ENCODE measurements at places on chromosomes 13 and 19.

- no peak for DNase-seq
Observed at GRCh38 chr19:3065675-3066357, 3.5 kb upstream of the TLE5 start.

DNA sequence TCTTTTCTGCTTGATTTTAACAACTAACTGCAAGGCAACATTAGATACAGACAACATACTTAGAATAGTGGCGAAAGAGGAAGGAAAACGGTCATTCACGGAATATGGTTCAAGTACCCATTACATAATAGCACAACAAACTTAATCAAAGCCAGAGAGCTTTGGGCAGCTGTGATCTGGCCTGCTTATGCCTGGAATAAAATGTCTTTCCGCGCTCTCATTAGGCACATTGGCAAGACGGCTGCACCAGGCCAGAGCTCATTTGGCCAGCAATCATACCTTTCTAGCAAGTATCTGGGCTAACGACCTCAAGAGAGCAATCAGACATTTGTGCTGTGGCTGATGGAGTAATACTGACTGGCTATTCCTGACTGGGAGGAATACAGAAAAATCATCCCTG lies 112.8 kb downstream of the NALCN start:
- DNase-seq, result no peak

- DNase-seq, result no peak
Observed at GRCh38 chr13:109154966-109155761, 525.8 kb downstream of the MYO16 start.

DNA sequence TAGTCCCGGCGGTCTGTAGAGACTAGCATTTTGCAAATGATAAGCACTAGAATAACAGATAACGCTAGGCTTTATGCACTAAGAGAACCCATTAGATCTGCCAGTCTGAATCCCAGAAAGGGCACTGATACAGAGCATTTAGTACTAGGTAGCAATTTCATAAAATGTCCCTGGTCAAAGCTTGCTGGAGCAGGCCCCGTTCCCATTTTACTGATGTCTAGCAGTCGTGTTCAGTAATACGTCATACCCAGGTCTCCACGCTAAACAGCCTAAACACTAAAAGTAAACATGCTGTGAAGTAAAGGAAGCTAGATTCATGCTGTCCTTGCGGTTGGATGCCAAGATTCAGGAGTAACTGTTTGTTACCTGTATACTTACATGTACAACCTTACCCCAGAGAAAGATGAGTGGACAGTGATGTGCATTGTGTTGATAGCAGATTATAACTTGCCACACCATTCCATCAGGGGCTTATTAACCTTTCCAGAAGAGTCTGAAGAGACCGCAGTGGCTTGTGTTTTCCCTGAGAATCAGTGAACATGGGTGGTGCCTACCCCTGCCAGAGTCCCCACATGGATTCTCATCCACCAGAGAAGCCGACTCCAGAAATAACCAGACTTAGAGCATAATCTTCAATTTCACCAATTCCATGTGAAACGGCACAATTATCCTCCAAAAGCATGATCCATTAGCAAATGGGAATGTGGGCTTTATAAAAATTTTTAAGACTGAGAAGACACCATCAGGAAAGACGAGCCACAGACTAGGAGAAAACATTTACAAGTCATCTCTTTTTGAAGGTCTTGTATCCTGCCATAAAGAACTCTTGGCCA lies 3.4 kb upstream of the RPS11 start:
- DNase-seq, result peak; percentile 1

GRCh38 chr13:48216204-48216711 lies 16.7 kb upstream of the ITM2B start:
- DNase-seq, result no peak

DNA sequence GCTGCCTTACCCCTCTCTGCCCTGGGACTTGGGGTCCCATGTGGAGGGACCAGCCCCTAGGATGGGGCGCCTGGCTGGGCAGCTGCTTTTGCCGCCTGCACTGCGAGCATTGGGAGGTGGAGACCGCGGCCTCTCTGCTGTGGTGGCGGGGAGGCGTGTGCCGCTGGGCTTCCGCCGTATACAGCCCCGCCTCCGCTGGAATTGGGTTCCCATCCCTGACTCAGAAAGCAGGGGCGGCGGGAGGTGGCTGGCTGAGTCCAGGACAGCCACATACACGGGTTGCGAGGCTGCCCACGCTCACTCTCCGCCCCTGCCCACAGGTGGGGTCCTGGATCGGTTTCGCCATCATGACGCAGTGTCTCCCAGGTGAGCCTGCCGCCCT lies 6.6 kb downstream of the NDUFB7 start:
- no peak for DNase-seq

DNA sequence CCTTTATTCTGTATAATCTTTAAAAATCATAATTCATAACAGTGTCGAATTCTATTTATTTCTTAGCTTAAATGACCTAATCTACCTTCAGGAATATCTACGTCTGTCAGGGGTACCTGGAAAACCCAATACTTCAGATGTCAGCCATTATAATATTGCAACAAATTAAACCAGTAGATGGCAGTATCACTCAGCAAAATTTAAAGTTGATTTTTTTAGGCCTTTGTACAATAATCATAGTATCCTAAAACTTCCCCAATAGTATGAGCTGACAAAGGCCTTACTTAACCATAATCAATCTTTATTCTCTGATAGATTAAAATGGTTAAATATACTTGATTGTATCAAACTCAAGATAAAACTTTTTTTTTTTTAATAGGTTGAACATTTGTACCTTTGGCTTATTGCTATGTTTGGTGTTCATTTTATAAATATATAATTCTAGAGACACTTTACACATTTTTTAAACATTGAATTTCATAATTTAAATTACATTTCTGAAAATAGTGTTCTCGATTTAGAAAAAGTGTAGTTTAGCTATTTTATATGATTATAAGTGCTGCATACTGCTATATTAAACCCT lies 830.2 kb upstream of the SPRY2 start:
- peak; percentile 18 for DNase-seq

GRCh38 chr19:3684817-3685410 lies 15.4 kb downstream of the PIP5K1C start:
- no peak for DNase-seq

DNA sequence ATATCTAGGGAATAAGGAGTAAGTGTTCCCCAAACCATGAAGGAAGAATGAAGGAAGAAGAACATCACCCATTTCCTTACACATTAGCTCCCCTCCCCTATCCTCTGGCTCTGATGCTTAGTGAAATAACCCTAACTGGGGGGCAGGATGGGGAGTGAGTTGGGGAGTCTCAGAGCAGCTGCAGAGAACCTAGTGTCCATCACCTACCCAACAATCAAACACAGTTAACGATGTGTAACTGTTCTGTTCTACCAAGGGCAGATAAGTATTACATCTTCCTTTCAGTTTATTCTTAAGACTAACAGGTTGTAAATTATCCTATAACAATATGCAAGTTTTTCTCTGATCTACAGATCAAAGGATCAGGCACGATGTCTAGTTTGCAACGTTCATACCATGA lies 12.8 kb downstream of the ELF1 start:
- no peak for DNase-seq

GRCh38 chr13:99916366-99917103 lies 55.0 kb downstream of the ZIC5 start:
- peak; percentile 49 for DNase-seq

DNA sequence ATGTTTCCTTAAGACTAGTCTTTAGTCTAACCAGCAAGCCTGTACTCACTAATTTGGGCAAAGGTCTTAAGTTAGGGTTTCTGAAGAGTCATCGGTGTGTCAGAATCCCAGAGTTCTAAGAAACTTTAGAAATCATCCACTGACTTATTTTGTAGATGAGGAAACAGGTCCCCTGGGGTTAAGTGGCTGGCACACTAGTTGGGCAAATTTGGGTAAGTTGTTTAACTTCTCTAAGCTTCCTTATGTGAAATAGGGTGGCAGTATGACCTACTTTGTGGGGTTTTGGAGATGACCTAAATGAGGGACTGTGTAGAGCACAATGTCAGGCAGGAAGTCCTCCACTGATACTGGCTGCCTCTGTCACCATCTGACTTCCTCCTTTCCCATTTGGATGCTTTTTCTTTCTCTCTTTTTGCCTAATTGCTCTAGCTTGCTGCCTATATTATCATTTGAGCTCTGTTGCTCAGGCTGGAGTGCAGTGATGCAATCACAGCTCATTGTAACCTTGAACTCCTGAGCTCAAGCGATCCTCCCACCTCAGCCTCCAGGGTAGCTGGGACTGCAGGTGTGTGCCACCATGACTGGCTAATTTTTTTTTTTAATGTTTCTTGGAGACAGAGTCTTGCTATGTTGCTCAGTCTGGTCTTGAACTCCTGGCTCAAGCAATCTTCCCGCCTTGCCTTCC lies 2.3 kb downstream of the ADGRE3 start:
- no peak for DNase-seq

DNA sequence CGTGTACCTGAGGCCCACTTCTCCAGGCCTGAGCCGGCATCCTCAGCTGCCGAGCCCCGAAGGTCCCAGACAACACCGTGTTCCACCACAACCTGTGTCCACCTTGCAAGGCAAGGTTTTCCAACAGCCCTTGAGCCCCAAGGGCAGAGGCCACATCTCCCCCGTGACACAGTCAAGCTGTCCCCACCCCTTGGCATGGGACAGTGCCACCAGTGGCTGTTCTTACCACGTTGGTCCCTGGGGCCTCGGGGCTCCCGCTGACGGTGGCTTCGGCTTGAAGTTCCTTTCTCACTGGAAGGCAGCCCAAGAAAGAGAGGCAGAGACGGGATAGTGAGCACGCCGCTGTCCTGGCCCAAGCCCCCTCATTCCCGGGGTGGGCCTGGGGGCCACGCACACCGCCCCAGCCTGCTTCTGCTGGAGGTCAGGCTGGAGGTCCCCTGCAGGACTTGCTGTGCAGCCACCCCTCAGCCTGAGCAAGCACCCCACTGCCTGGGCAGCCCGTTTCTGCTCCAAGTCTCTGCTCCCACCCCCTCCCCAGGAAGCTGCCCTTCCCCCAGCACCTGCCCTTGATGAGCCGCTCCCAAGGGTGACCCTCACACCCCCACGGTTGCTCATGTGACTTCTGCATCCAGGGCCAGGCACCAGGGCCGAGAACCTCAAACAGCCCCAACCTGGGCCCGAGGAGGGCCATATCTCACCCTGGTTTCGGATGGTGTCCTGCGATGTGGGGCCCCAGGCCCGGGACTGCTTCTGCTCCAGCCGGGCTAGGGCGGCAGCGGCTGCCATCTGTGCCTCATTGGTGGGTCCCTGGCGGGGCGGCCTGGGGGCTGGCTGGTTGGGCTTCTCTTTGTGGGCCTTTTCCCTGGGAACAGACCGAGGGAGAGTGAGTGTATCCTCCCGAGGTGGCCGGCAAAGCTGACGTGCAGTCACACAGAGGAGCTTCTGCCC lies 4.1 kb downstream of the UBXN6 start:
- no peak for DNase-seq

DNA sequence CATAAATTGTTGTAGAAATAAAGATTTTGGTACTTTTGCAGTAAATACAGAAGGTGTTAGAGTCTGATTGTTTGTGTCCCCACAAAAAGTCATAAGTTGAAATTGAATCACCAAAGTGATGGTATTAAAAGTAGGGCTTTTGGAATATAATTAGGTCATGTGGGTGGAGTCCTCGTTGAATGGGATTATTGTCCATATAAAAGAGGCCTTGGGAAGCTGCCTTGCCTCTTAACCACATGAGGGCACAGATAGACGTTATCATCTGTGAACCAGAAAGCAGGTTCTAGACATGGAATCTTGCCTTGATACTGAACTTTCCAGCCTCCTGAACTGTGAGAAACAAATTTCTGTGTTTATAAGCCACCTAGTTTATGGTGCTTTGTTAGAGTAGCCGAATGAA lies 186.8 kb downstream of the PRR20E start:
- DNase-seq, result no peak

- DNase-seq, result no peak
Observed at GRCh38 chr19:54682306-54682856, 19.6 kb downstream of the LILRB4 start.

DNA sequence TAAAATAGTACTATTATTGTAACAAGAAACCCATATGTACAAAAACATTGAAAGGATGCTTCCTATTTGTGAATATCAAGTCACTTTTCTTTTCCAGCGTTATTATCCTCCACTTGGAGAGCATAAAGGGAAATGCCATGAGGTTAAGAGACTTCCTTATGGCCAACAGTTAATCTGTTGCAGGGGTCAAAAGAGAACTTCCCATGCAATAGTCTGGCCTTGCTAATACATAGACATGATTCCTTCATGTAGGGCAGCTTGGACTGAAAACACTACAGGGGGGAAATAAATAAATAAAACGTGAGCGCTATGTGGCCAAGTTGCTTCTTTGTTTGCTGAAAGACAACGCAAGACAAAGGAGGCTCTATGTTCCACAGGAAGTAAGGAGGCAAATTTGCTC lies 269.1 kb upstream of the EDNRB start:
- DNase-seq, result no peak

GRCh38 chr19:46564701-46565100 lies 36.4 kb upstream of the CALM3 start:
- no peak for DNase-seq

GRCh38 chr13:24650161-24650560 lies 30.0 kb upstream of the ATP12A start:
- DNase-seq, result no peak

DNA sequence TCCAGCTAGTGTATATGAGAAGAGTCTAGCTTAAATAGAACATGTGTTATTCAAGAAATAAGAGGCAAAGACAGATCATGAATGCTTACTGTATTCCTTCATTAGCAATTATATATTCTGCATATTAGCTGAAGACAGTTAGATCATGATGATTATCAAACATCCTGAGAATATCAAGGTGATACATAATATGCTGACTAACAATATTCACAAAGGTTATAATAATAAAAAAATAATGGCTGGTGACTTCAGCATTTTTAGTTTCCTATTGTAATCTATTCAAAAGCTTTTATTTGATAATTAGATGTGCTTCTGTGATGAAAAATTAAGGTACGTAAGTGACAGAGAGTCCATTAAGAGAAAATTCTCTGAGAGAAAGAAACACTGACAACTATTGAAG lies 511.4 kb downstream of the PCDH17 start:
- DNase-seq, result no peak

DNA sequence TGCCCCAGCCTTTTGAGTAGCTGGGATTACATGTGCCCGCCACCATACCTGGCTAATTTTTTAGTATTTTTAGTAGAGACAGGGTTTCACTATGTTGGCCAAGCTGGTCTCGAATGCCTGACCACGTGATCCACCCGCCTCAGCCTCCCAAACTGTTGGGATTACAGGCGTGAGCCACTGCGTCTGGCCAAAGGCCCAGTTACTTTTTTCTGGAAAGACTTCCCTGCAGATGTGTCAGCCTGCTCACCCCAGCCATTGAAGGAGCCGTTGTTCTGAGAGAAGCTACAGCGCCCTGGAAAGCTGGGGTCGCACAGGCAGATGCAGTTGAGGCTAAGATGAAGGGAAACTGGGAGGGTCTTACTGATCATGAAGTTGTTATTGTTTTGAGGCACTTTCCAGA lies 7.9 kb upstream of the ZNF626 start:
- DNase-seq, result no peak

All from neural progenitor cell (in vitro differentiated cells).